ENCODE measurements at places on chromosomes 5 and 9. TPM values are rescaled to one million over a fixed set of nuclear protein-coding genes. Genes with fewer than 3 reads are reported as not detected.

DNA sequence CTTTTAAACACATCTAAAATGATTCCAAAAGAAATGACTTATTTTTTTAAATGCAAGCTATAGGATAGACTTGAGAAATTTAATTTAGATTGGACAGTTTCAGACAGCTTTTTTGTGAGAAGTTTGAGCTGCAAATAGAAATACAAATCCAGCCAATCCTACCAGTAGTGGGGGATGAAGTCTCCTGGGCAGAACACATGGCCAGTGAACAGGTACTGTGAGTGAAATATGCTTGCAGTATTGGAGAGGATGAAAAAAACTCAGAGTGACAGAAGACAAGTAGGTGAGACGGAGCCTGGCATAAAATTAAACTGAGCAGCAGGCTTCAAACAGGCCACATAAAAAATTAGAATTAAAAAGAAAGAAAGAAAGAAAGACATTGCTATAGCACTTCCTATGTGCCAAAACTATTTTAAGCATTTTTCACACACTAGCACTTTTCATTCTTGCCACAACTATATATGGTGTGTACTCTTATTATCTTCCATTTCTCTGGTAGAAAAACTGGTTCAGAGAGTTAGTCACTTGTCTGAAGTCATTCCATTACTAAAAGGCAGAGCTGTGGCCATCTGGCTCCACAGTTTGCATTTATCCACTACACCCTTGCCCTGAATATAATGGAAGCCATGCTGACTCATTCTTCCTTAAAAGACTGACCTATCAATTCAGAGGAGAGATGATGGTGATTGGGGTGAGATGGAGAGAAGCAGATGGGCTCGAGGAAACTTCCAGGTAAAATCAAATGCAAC lies 310.2 kb upstream of the CTNND2 start:
- H3K27ac ChIP-seq: no peak overlapping the region
- no peak overlapping the region for H3K4me3 ChIP-seq
- H3K27me3 ChIP-seq: no peaks in the 10 kb centered on the region

- H3K4me1 ChIP-seq: no peaks in the 10 kb centered on the region
- H3K27me3 ChIP-seq: no peaks in the 10 kb centered on the region
- H3K4me3 ChIP-seq: no peak overlapping the region
These were observed 23.8 kb downstream of the HSDL2 start for GRCh38 chr9:112403614-112404201.

- no peak for DNase-seq
- no peaks in the 10 kb centered on the region for H3K36me3 ChIP-seq
- H3K27me3 ChIP-seq: no peaks in the 10 kb centered on the region
- H3K27ac ChIP-seq: no peak overlapping the region
These were observed 35.4 kb upstream of the ZNF354A start for GRCh38 chr5:178765753-178766300.

DNA sequence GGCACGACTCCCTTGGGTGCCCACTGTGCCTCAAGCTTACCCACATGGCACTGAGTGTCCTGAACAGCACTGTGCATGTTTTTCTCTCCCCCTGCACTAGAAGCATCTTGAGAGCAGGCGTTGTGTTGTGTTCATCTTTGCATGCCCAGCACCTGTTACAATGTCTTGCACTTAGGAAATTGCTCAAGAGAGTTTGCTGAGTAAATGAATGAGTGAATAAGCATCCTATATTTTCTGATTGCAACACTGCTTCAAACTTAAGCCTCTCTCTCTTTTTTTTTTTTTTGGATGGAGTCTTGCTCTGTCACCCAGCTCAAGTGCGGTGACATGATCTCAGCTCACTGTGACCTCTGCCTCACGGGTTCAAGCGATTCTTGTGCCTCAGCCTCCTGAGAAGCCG lies 94.5 kb downstream of the LMNB1 start:
- no peak for DNase-seq
- H3K27me3 ChIP-seq: no peaks in the 10 kb centered on the region
- peaks cover 30% of the 10 kb centered on the region for H3K4me1 ChIP-seq
- no peak overlapping the region for H3K4me3 ChIP-seq
- H3K27ac ChIP-seq: no peak overlapping the region

DNA sequence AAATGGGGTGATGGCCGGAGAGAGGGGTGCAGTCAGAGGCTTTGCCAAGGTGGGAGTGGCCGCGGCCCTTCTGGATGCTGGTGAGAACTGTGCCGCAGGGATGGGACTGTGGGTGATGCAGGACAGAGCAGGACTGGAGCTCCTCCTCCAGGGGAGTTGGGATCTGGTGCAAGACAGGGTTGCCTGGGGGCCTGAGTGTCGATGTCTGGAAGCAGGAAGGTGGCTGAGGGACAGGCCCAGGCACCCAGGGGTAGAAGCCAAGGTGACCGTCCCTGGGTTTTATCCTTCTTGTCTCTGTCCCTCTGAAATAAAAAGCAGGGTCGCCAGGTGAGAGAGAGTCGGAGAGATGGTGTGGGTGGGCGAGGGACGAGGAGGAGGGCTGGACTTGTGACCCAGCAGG lies 89.1 kb upstream of the IER5L start:
- no peaks in the 10 kb centered on the region for H3K4me1 ChIP-seq
- no peak overlapping the region for H3K27ac ChIP-seq
- H3K36me3 ChIP-seq: no peaks in the 10 kb centered on the region
- H3K27me3 ChIP-seq: no peaks in the 10 kb centered on the region
- no peak for DNase-seq

GRCh38 chr5:60651872-60652620 lies 47.9 kb downstream of the DEPDC1B start:
- no peaks in the 10 kb centered on the region for H3K36me3 ChIP-seq
- no peaks in the 10 kb centered on the region for H3K4me1 ChIP-seq
- DNase-seq: no peak
- H3K4me3 ChIP-seq: no peak overlapping the region
- H3K27ac ChIP-seq: no peak overlapping the region

DNA sequence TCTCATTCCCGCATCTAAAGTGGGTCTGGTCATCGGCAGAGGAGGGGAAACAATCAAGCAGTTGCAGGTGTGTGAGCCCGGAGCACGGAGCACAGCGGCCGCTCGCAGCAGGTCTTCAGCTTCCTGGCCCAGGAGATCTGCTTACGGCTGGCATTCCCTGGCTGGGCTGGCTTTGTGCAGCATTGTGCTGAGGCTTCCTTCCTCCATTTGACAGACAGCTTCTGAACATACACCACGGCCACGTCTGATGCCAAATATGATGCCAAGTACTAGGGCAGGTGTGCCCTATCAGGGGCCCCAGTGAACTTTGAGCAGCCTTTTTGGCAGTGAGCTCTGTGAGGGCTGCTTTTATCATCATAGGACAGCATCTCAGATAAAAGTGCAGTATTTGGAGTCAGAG lies 37.1 kb downstream of the FUBP3 start:
- H3K4me1 ChIP-seq: no peaks in the 10 kb centered on the region
- no peaks in the 10 kb centered on the region for H3K27me3 ChIP-seq
- H3K36me3 ChIP-seq: peaks cover 55% of the 10 kb centered on the region
- H3K4me3 ChIP-seq: no peak overlapping the region
- DNase-seq: no peak
- H3K27ac ChIP-seq: no peak overlapping the region

DNA sequence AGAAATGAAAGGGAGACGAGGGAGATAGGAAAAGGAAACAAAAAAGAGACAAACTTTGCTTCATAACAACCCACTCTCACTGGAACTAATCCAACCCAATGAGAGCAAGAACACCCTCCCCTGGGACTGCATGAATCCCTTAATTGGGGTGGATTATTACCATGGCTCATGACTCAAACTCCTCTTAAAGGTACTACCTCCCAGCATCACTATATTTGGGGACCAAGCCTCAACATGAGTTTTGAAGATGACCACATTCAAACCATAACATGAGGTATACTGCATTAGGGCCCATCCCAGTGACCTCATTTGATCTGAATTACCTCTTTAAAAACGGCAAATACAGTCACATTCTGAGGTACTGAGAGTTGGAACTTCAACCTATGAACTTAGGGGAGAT lies 8.0 kb downstream of the MTAP start:
- no peak overlapping the region for H3K27ac ChIP-seq

- H3K4me1 ChIP-seq: peaks cover 16% of the 10 kb centered on the region
- no peaks in the 10 kb centered on the region for H3K27me3 ChIP-seq
- H3K36me3 ChIP-seq: no peaks in the 10 kb centered on the region
- DNase-seq: no peak
- no peak overlapping the region for H3K4me3 ChIP-seq
These were observed 7.4 kb downstream of the SLC22A4 start for GRCh38 chr5:132301344-132302271.

PCDHA6 gene
- 3.0 TPM for total RNA-seq

FAM151B gene
- total RNA-seq: 9.3 TPM

COL23A1 gene
- 8.7 TPM for total RNA-seq

PAIP2 gene
- 90.4 TPM for total RNA-seq

HK3 gene
- 0.66 TPM for total RNA-seq

NSG2 gene
- total RNA-seq: 366 TPM

Measured in spinal cord (tissue), 10 donors.